AG20443 (cell line): ENCODE measurements at places on chromosomes 2 and 18.
A peak's percentile ranks its signal among the peaks of the same experiment; 100 is the strongest.

GRCh38 chr18:58806826-58807714 lies 57.6 kb upstream of the ZNF532 start:
- DNase-seq = no peak

DNA sequence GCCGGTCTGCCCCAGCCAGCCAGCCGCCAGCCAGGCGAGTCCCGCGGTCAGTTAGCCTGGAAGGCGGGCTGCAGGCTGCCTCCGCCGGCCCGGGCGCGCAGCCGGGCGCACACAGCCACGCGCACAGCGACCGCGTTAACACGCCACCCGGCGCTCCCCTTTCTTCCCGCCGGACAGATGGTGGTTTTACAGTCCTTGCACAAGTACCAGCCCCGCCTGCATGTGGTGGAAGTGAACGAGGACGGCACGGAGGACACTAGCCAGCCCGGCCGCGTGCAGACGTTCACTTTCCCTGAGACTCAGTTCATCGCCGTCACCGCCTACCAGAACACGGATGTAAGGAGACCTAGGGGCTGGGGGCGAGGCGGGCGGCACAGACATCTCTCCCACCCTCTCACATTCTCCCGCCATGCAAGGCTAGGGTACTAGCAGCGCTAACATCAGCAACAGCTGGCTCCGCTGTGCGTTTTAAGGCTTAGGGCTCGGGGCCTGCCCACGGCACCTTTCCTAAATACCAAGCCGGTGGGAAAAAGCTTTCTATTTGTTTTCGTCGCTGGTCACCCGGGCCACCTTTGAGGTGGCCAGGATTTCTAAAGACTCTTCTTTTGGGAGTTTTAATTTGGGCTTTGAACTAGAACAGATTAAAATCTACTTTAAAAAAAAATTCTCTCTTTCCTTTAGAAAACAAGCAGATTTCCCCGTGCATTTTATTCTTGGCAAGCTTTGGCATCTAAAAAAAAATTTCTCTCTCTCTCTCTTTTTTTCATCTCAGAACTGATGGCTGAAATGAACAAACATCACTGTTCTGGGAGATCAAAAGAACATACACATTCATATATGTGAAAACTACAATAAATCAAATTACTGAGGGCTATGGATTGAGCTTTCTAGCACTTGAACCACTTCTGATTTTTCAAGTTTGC lies 2.9 kb downstream of the TBR1 start:
- peak; percentile 63 for DNase-seq

GRCh38 chr18:37871561-37871960 lies 306.0 kb upstream of the CELF4 start:
- DNase-seq = no peak

- peak; percentile 93 for DNase-seq
Measured at GRCh38 chr2:64654063-64654811, 524 bp upstream of the SERTAD2 start.

GRCh38 chr2:25039126-25039525 lies 2.8 kb upstream of the EFR3B start:
- no peak for DNase-seq

- DNase-seq = no peak
Measured at GRCh38 chr2:20611844-20612356, 39.0 kb downstream of the HS1BP3 start.

DNA sequence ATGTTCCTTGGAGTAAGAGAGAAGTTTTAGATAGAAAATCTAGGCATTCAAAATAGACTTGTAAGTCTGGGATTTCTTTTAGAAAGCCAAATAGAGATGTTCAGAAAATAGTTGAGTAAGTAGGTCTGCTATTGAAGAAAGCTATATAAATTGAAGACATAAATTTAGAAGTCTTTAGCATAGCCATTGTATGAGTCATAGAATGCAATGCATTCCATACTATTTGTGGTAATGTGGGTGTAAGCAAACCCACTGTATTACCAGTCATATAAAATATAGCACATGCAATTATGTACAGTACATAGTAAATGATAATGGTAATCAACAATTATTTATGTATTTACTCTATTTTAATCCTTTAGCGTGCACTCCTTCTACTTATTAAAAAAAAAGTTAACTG lies 14.1 kb downstream of the MC4R start:
- DNase-seq = no peak

DNA sequence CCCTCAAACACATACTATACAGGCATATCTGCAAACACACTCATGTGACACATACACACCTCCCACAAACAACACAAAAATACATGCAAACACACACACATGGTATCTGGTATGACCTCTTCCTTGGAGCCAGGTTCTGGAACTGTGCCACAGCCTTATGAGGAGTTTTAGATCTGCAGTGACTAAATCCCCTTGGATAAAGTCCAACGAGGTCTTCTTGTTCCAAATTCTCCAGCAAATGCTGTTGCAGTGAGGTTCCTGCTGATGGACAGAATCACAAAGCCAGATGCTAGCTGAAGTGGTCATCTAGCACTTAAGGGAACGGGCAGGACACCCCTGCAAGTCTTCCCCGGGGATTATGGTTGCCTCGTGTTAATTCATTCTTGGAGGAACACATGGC lies 54.5 kb upstream of the DAPL1 start:
- DNase-seq = no peak

GRCh38 chr2:60554646-60555065 lies 1.2 kb upstream of the BCL11A start:
- no peak for DNase-seq

DNA sequence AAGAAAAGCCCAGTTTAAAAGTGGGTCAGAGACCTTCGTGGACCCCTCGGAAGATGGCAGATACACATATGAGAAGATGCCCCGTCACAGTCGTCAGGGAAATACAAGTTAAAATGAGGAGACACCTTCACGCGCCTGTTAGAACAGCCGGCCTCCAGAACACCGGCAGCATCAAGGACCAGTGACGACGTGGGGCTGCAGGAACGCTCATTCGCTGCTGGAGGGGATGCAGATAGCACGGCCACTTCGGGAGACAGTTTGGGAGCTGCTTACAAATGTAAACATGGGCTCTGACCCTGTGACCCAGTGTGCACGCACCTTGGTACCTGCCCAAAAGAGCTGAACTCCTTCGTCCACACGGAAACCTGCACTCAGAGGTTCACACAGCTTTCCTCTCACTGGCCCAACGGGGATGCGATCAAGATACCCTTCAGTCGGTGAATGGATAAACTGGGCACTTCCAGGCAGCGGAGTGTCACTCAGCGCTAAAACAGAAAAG lies 83.7 kb upstream of the CTDP1 start:
- no peak for DNase-seq

GRCh38 chr2:209582281-209582680 lies 158.4 kb downstream of the MAP2 start:
- no peak for DNase-seq

DNA sequence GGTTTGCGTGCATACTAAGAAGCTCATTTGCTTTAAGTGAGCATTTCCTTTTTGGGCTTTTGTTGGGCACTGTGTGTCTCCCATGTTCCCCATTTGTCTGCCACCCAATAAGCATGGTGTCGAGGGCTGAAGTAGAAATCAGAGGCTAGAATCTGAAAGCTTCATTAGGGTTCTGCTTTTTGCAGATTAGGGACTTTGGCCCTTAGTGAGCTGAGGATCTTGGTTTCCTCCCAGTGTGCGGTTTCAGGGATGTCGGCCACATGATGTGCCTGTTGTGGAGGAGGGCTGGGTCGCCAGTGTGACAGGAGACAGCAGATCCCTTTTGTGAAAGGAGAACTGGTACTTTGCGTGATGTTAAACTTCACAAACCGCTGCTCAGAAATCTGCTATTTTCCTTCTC lies 41.1 kb downstream of the PLEKHB2 start:
- no peak for DNase-seq

GRCh38 chr2:126413079-126413478 lies 242.9 kb upstream of the GYPC start:
- no peak for DNase-seq

DNA sequence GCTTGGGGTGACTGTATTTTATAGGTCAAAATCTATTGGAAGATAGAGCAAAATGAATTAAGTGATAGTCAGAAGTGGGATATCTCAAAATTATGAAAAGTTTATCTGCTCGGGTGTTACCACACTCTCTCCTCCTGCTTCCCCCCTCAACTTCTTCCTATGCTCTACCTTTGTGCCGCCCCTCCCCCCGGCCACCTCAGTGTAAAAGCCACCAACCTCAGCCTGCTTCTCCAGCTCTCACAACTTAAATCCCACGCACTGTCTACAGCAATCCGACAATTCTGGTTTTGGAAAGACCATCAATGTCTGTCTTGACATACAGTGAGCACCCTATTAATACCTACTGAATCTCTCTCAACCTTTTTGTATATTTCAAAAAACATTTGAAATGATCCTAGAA lies 164.6 kb downstream of the DCC start:
- DNase-seq = no peak

DNA sequence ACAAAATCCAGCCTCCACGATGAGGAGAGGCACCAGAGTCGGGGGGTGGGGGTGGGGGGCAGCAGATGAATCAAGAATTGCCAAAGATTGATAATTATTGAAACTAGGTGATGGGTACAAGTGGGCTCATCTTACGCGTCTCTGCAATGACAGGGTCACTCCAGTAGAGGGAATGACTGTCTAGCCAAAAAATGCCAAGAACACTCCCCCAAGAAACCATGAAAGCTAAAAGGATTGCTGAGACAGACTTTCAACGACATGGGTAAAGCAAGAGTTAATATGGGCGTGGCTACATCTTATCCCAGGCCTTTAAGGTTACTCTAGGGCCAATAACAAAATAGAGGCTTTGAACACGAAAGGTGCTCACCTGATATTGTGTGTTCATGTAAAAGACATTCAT lies 86.5 kb downstream of the STK39 start:
- DNase-seq = no peak
